CD4-positive, CD25-positive, alpha-beta regulatory T cell (primary cell): ENCODE measurements at places on chromosomes 3 and 15.

DNA sequence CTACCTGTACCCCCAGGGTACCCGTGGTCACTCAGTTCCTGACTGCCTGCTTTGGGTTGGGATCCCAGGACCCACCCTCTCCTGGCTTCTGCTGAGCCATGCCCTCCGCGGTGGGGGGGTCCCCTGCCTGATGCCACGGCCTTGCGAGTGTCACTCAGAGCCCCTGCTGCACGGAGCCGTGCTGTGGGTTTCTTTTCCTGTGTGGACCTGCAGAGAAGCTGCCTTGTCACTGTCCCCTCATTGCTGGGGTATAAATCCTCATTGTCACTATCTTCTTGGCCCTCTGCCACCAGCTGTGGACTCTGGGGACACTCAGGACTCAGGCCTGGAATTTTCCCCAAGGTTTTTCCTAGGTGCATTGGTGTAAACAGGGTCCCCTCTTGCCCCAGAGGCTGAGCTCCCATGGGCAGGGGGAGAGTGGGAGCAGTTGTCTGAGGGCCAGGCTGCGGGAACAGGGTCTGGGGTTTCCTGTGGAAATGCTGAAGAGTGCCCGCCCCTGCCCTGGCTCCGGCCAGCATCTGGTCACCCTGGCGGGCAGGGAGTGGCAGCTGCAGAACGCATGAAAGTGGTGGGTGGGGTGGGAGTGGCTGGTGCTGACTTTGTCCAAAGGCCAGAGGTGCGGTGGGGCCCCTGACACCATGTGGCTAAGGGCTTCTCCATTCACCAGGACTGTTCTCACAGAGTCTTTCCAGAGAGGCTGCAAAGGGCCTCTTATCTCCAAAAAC, 191.7 kb downstream of the GOLGA6L6 start:
- no peak for DNase-seq

DNA sequence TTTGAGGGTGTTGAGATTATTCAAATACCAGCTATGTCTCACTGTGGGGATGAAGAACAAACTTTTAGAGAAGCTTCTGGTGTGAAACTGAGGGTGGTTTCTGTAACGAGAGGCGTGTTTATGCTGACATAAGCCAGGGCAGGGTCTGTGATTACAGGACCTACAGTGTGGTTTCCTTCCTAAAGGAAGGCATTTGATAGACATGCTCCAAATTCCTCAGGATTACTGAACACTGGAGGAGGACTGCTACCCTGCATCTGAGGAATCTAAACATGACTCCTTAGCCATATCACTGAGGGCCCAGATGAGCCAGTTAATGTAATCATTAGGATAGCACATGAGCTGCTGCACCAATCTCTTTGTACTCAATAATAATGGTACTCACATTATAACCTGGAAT, 328.4 kb upstream of the UMPS start:
- DNase-seq: no peak

GRCh38 chr15:28997791-28998190, 112.0 kb downstream of the APBA2 start:
- no peak for DNase-seq

- no peak for DNase-seq
Observed at GRCh38 chr3:14640157-14640562, 11.4 kb upstream of the CCDC174 start.

DNA sequence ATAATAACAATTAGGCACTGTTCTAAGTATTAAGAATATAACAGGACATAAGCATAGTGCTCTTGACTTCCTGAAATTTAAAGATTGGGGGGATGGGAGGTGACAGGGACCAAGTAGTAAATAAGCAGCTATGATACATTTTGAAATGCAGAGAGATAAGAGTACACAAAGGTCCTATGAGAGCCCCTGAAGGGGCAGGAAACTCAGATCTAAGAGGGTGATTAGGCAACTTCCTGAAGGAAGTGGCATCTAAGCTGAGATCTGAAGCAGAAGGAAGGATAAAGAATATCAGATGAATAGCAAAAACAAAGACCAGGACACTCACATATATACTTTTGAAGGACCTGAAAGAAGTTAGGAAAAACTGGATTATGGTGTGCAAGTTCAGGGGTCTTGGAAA, 415.2 kb upstream of the FRG2C start:
- no peak for DNase-seq

DNA sequence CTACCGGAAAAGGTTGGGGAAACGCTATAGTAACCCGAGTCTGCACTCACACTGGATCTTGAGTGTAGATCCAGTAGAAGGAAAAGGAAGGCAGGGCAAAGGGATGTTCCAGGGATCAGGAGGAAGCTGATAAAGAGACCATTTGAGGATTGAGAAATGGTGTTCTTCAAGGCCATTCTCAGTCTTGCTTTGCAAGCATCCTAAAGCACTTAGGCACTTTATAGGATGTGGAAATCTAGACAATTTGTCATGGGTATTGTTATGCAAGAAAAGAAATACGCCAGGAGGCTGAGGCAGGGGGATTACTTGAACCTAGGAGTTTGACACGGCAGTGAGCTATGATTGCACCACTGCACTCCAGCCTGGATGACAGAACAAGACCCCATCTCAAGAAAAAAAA, 13.2 kb upstream of the SCAMP5 start:
- no peak for DNase-seq

- DNase-seq: no peak
Observed at GRCh38 chr15:73395671-73396070, 26.9 kb upstream of the HCN4 start.

- DNase-seq: no peak
Observed at GRCh38 chr15:86040356-86041033, 39.2 kb upstream of the AGBL1 start.

DNA sequence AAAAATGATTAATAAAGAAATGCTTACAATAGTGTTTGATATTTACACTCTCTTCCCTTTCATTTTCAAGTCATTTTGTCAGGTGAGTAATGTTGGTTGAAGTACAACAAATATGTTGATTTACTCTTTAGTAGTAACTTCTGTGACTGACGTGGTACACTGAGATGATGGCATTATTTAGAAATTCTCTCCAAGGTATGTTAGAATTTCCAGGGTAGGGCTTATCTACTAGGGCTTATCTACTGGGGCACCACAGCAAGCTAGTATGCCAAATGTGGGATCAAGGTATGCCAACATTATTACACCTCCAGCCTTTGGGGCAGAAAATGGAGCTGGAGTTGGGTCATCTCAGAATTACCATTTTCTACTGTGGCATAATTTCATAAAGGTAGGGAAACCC, 157.4 kb upstream of the AGTR1 start:
- no peak for DNase-seq
